ENCODE measurements at places on chromosomes 3 and 15.

- DNase-seq = no peak
Observed at GRCh38 chr3:100210772-100211135, 50.0 kb upstream of the TBC1D23 start.

DNA sequence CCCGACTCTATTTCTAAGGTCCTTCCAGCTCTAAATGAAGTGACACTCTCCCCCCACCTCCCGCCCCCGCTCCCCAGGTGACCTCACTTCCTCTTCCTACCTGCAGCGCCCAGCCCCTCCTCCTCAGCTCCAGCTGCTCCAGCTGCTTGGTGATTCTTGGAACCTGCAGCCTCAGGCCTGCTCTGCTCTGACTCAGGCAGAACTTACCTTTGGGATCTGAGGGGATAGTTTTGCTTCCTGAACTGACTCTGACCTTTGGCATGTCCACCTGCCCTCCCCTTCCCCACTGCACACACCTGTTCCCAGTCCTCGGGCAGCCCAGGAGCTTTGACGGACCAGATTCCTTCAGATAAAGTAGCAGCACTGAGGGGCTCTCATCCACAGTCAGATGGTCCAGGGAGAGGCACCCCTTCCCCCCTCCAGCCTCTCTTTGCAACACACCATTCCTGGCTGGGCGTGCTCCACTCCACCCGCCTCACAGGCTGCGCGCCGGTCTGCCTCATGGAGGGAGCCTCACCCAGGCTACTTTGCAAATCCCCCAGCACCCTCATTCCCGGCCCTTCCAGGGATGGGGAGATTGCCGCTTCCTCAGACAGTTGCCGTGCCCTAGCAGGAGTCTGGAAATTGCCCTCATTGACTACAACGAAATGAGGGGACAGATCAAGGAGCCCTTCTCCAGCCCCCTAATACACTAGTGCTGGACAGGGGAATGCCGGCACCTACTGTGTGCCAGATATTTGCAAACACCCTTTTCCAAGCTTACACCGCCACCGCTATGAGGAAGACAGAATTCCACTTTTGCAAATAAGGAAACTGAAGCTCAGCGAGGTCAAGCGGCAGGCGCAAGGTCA is 692 bp upstream of the C15orf39 start:
- peak; percentile 69 for DNase-seq

- DNase-seq = no peak
Observed at GRCh38 chr3:31539275-31539674, 6.5 kb downstream of the STT3B start.

- DNase-seq = no peak
Observed at GRCh38 chr15:48413304-48413703, 82.1 kb downstream of the DUT start.

- DNase-seq = no peak
Observed at GRCh38 chr3:24232784-24233183, 261.9 kb downstream of the THRB start.

DNA sequence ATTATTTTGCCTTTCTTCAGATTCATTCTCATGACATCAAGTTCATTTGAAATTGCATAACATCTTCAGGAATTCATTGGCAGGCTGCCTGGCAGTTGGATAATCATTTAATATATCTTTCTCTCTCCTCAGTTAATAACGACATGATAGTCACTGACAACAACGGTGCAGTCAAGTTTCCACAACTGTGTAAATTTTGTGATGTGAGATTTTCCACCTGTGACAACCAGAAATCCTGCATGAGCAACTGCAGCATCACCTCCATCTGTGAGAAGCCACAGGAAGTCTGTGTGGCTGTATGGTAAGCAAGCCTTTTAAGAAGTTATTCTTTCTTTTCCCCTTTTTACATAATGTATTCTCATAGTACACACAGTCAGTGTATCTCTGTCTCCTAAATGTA is 38.2 kb downstream of the TGFBR2 start:
- peak; percentile 65 for DNase-seq

- DNase-seq = peak; percentile 43
Observed at GRCh38 chr3:32569540-32570420, 878 bp downstream of the DYNC1LI1 start.

DNA sequence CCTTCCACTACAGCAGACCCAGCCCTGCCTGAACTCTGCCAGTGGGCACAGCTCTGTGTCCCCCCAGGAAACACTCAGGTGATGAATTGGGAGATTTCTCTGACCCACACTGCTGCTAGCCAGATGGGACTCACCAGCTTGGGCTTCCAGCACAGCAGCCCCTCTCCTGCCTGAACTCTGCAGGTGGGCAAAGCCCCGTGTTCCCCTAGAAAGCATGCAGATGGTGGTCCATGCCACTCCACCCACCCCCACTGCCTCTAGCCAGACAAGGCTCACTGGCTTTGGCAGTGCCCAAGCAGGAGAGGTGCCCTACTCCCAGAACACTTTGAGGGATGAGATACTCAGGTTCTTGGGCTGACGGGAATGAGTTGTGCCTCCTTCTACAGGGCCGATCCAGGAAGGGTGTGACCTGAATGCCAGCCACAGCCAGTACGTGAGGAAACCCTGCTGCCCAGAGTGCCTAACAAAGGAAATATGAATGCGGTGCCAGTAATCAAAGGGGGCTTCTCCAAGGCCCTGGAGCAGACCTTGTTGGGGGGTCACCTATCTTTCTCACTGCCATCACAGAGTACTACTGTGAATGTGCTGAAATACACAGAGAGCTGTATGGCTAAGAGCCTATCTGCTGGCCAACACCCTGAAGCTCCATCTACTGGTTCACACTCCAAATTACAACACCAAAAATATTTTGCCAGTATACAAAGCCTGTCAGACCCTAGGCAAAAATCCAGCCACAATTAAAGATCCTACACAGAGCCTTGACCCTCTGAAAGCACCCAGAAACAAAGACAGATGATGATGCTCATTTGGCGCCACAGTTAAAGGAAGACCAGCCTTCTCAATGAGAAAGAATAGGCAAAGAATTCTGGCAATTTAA is 61.9 kb downstream of the BTLA start:
- no peak for DNase-seq

DNA sequence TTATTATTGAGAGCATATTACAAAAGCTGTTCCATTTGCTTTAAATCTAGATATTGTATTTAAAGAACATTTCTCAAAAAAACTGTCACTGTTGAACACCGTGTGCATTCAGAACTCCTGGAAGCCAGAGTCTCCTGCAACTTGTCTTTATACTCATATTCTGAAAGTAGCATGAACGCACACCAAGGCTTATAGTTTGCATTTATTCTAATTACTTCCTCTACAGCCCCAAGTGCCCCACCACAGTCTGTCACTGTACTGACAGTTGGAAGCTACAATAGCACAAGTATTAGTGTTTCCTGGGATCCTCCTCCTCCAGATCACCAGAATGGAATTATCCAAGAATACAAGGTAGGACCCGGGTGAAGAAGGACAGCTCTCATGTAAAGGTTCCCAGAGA is 537.4 kb downstream of the ROBO2 start:
- DNase-seq = no peak

- no peak for DNase-seq
Observed at GRCh38 chr3:195613468-195614069, 29.8 kb upstream of the APOD start.

DNA sequence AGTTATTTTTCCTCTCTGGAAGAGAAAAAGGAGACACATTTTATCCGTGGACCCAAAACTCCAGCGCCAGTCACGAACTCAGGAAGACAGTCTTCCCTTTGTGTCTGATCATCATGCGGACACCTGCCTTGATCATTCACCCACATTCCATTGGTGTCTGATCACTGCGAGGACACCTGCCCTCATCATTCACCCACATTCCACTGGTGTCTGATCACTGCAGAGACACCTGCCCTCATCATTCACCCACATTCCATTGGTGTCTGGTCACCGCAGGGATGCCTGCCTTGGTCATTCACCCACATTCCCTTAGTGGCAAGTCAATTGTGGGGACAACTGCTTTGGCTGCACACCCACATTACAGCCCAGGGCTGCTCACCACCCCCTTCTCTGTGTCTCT is 148.9 kb downstream of the ROBO1 start:
- no peak for DNase-seq

- DNase-seq = no peak
Observed at GRCh38 chr15:67508407-67508806, 12.5 kb upstream of the C15orf61 start.

DNA sequence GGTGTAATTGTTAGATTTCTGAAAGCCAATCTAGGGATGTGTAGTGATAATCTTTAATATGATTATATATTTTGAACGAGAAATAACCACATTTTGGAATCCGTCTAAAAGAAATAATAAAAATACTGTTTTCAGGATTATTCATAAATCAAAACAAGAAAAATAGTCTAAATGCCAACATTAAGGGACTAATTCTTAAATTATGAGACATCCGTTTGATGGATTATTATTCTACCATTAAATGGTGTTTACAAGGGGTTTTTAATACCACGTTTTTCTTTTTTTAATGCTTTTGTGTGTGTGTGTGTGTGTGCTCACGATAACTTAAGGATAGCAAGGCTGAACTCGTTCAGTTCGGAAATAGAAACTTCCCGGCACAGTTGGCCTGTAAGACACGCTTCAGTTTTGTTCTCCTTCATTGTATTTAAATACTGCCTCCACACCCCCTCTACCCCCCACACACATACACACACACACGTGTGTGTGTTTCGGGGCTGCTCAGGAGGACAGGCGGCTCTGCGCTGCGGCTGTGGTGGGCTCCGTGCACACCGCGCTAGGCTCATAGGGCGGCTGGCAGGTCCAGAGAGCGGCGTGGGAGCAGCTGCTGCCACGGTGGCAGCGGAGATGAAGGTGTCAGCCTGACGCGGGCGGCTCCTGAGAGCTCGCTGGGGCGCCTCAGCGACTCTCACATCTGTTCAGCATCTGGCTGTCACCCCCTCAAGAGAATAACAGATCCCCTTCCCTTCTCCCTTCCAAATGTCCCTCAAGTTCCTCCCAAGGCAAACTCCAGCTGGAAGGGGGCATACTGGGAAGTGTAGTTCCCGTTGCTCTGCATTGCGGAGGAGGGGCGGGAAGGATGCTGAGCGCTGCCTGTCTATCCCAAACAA is 23.0 kb upstream of the ANP32A start:
- DNase-seq = peak; percentile 38

DNA sequence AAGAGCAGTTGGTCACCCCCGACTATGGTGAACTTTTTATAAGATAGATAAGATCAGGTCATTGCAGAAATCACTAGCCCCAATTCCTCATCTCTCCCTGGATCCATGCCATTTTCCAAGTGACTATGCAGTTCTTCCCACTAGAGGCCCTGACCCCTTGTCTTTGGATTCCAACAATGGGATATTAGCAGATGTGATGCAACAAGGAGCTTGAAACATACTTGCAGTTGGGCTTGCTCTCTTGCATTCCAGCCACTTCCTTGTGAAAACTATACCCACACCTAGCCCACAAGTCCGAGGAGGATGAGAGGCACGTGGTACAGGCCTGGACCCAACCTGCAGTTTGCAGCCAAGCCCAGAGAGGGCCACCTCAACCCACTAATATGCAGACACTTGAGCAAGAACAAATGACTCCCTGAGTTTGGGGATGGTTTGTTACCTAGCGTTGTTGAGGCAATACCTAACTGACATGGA is 60.6 kb downstream of the SUCLG2 start:
- no peak for DNase-seq

DNA sequence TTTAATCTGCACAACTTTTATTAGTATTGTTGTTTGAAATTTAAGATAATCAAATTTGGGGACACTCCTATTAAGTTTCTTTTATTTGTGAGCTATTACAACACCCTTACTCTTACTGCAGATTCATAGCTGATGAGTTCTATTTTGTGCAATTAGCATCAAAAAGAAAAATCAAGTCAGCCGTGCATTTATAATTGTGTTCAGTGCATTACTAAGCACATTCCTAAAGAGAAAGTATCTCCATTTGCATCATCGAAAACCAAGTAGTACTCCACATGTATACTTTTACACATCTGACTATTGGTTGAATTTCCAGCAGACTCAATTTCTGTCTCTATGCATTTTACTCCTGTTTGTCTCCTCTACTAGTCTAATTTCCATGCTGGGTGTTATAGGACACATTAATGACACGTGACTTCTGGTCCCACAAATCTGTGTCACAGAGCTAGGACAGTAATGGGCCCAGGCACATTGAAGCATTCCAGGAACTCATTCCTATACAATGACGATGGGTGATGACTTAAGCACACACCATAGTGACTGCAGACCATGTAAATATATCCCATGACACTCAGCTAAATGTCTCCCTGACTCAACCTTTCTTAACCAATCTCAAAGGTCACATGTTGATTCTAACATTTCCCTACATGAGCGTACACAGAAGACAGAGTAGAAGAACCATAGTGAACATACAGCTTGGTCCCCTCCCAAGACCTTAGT is 477.5 kb downstream of the LPP start:
- no peak for DNase-seq

DNA sequence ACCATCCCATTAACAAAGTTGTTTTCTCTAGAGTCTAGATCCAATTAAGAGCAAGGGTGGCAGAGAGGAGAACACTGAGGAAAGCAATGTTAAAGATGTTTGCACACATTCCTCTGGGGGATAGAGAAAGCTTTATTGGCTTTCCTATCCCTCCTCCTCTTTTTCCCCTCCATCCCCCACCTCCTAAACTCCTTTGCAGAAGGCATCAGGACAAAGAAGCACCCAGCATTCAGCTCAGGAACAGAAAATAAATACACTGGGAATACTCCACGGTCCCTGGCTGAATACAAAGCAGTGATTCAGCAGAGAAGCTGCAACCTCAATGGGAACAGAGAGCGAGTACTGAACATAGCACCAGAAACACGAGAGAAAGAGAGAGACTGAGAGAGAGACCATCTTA is 21.9 kb downstream of the LSAMP start:
- DNase-seq = no peak

DNA sequence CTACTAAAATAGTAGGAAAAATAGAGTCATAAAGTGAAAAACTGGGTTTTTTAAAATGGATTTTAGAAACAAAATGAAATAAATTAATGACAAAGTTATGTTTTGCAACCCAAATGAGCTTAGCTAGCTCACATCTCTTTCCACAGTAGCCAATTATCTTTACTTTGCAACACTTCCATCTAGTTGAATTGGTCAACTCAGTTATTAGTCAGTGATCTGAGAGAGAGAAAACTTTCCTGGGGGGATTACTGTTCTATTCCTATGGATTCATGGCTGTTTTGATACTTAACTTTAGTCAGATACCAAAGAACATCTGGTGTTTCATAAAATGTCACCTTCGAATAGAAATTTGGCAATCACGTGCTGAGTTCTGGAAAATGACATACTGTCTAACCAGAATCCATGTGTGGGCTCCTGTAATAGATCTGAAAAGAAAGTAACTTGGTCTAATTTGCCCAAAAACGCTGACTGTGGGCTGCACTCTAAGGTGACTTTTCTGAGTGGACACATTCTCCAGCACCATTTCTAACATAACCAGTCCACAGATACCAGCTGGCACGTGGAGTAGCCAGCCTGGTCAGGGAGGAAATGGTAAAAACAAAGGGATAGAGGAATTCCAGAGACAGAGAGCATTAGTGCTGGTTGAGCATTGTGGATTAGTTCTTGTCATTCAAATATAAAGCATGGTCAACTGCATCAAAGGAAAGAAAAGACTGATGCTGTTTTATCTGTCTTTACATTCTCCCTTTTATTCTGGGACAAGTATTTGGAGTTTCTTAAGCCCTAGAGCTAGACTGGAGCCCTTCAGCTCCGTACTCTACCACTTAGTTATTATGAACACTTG is 45.2 kb upstream of the CCDC80 start:
- no peak for DNase-seq

GRCh38 chr15:40243126-40243810 is 4.4 kb downstream of the PAK6 start:
- no peak for DNase-seq

All from CD4-positive, alpha-beta T cell treated with Interleukin-6 for 4 hours (primary cell).